ENCODE measurements at places on chromosomes 5 and 9. TPM values are rescaled to one million over a fixed set of nuclear protein-coding genes. Genes with fewer than 3 reads are reported as not detected.

DNA sequence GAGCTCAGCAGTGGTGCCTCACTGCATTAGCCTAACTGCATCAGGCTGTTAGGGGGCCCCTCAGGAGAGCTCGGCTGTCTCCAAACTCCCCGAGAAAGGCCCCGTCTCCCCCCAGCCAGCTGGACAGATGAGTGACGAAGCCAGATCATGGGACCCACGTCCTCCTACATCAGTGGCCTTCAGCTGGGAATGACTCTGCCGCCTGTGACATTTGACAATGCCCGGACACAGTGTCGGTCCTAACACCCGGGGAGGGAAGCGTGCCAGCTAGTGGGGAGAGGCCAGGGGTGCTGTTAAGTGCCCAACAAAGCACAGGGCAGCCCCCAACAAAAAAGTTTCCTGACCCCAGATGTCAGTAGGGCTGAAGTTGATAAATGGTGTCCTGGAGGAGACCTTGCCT, 375.2 kb upstream of the IRX2 start:
- no peak overlapping the region for H3K4me3 ChIP-seq
- H3K4me1 ChIP-seq, result no peaks in the 10 kb centered on the region
- no peak overlapping the region for H3K27ac ChIP-seq
- H3K27me3 ChIP-seq, result no peaks in the 10 kb centered on the region
- DNase-seq, result no peak

- no peak for DNase-seq
- H3K27ac ChIP-seq, result no peak overlapping the region
- H3K4me3 ChIP-seq, result no peak overlapping the region
- H3K4me1 ChIP-seq, result peaks cover 4% of the 10 kb centered on the region
Observed at GRCh38 chr5:80346055-80346454, 26.3 kb downstream of the SPZ1 start.

GRCh38 chr5:7897014-7897600, 28.2 kb downstream of the MTRR start:
- H3K4me1 ChIP-seq, result peaks cover 26% of the 10 kb centered on the region
- peaks cover 86% of the 10 kb centered on the region for H3K36me3 ChIP-seq
- no peak overlapping the region for H3K27ac ChIP-seq
- DNase-seq, result no peak
- no peaks in the 10 kb centered on the region for H3K27me3 ChIP-seq

- H3K4me1 ChIP-seq, result no peaks in the 10 kb centered on the region
- no peaks in the 10 kb centered on the region for H3K27me3 ChIP-seq
- H3K36me3 ChIP-seq, result no peaks in the 10 kb centered on the region
- no peak overlapping the region for H3K27ac ChIP-seq
Observed at GRCh38 chr5:153086486-153086885, 404.0 kb upstream of the GRIA1 start.

- H3K27ac ChIP-seq, result no peak overlapping the region
- H3K27me3 ChIP-seq, result peaks cover 3% of the 10 kb centered on the region
Observed at GRCh38 chr5:180098991-180099732, 27.6 kb upstream of the RNF130 start.

DNA sequence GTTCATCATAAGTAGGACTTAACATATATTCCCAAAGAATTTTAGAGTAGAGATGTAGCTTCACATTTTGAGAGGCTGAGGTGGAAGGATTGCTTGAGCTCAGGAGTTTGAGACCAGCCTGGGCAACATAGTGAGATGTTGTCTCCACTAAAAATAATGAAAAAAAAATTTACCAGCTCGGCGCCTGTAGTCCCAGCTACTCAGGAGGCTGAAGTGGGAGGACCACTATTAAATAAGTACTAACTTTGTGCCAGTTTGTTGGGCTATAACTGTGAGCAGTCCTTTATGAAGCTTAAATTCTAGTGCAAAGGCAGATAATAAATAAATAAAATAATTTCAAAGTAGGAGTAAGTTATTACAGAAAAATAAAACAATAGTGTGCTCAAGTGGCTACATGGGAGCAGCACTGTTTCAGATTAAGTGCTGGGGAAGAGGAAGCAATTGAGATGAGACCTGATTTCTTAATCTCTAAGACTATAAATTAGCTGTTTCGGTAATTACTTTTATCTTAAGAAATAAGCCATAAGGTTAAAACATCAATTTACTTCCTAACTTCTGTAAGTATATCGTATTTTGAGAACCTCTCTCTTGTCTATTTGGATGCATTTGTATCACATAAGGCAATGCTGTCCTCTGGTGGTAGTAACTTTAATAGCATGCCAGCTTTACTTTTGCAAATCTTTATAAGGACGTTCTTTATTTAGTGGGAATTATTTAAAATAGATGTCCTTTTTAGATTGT, 98.9 kb downstream of the CSNK1G3 start:
- peaks cover 15% of the 10 kb centered on the region for H3K4me1 ChIP-seq
- no peak for DNase-seq
- H3K4me3 ChIP-seq, result no peak overlapping the region
- H3K27me3 ChIP-seq, result no peaks in the 10 kb centered on the region
- H3K27ac ChIP-seq, result peak overlapping the region; percentile 49

GRCh38 chr5:113058706-113059226, 82.2 kb downstream of the DCP2 start:
- peaks cover 33% of the 10 kb centered on the region for H3K4me1 ChIP-seq
- H3K4me3 ChIP-seq, result no peak overlapping the region
- DNase-seq, result no peak
- H3K27me3 ChIP-seq, result peaks cover 2% of the 10 kb centered on the region
- no peak overlapping the region for H3K27ac ChIP-seq
- peaks cover 6% of the 10 kb centered on the region for H3K36me3 ChIP-seq

DNA sequence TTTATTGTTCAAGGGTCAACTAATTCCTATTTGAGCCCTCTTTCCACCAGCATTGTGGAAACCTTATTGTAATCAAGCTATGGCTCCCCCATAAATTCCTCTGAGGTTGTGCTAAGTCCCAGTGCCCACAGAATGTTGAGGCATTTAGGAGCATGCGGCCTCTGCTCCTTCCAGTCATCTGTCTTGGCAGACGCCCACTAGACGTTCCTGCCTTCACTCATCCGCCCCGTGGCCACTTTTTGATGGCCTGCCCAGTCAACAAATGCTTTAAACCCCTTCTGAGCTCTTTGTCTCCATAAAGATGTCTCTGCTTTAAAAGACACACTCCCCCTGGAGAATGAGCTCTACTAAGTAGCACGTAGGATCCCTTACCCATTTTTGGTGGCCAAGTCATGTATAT, 104.7 kb downstream of the GAS1 start:
- no peak overlapping the region for H3K4me3 ChIP-seq
- H3K36me3 ChIP-seq, result no peaks in the 10 kb centered on the region
- H3K27ac ChIP-seq, result no peak overlapping the region
- H3K27me3 ChIP-seq, result no peaks in the 10 kb centered on the region
- no peaks in the 10 kb centered on the region for H3K4me1 ChIP-seq

- peaks cover 17% of the 10 kb centered on the region for H3K4me1 ChIP-seq
- H3K36me3 ChIP-seq, result no peaks in the 10 kb centered on the region
- no peak overlapping the region for H3K27ac ChIP-seq
- no peak overlapping the region for H3K4me3 ChIP-seq
- DNase-seq, result no peak
- no peaks in the 10 kb centered on the region for H3K27me3 ChIP-seq
Observed at GRCh38 chr5:120386981-120387380, 77.1 kb upstream of the PRR16 start.

DNA sequence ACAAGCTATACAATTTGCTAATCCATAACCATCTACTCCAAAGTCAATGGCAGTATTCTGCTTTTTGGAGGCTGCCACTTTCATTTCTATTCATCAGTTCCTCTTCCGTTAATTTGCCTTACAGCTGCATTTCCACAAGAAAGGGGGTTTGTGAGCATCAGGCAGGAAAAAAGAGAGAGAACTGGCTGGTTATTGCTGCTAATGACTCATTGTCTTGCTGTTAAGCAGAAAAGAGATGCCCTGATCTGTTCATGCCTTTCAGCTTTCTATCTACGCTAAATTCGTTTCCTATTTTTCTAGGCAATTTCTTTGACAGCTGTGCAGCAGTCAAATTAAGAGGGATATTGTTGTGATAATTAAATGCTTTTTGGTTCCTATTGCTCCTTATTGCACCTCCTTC, 65.9 kb upstream of the GNAQ start:
- H3K4me3 ChIP-seq, result peak overlapping the region; percentile 41
- peaks cover 1% of the 10 kb centered on the region for H3K27me3 ChIP-seq
- H3K4me1 ChIP-seq, result peaks cover 19% of the 10 kb centered on the region
- no peak for DNase-seq
- H3K36me3 ChIP-seq, result no peaks in the 10 kb centered on the region

GRCh38 chr9:33159777-33160127, 7.4 kb downstream of the B4GALT1 start:
- H3K36me3 ChIP-seq, result peaks cover 23% of the 10 kb centered on the region
- peaks cover 84% of the 10 kb centered on the region for H3K4me1 ChIP-seq
- H3K4me3 ChIP-seq, result peak overlapping the region; percentile 76
- peak overlapping the region; percentile 97 for H3K27ac ChIP-seq

DNA sequence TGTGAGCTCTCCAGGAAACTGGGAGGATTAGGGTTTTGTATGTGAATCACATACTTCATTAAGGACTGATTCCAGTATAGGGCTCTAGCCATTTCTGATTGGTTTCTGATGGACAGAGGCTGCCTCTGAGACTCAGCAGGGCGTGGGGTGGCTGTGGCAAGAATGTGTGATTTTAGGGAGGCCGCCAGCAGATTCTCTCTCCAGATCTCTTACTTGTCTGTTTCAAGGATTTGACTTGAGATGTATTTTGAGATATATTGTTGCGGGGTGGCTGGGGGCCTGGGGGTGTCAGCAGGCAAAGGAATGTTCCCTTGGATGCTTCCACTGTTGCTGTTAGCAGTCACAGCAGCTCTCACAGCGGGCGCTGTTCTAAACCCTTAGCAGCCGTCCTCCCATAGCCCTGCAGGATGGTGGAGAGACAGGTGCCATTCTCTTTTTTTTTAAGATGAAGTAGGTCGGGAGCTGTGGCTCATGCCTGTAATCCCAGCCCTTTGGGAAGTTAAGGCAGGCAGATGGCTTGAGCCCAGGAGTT, 8.0 kb upstream of the HNRNPAB start:
- H3K27ac ChIP-seq, result no peak overlapping the region
- DNase-seq, result no peak

DNA sequence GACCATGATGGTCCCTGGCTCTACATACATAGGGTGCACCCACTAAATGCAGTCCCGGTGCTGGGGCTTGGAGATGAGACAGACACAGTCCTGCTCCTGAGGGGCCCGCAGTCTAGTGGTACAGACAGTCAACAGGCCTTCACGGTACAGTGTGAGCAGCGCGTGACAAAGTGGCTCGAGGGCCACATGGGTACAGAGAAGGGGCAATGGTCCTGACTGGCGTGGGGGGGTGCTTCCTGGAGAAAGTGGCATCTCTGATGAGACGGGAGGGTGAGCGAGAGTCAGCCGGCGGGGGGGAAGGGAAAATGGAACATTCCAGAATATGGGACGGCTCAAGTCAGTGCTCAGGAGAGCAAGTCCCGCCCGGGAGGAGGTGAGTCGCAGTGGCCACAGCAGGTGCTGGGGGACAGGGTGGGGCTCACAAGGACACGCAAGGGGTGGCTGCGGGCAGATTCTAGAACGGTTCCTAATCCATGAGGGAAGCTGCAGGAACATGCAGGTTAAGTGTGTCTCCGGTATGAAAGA, 38.0 kb downstream of the WHRN start:
- H3K4me1 ChIP-seq, result no peaks in the 10 kb centered on the region
- H3K36me3 ChIP-seq, result no peaks in the 10 kb centered on the region
- H3K27me3 ChIP-seq, result no peaks in the 10 kb centered on the region

DNA sequence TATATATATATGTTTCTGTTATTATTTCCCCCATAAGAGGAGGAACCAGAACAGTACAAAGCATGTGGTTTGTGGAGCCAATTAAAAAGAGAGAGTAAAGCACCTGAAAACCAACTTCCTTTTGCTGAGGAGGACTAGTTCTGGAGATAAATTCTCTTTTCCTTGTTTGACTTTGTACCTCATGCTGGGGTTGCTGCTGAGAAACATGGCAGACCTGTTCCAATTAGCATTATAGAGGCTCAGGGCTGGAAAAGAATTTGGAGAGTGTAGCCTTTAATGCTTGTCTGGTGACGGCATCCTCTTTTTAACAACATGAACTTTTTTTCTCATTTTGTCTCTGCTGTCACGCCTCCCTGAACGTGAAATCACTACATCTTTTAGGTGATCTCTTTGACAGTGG, 32.8 kb upstream of the NMUR2 start:
- H3K27me3 ChIP-seq, result no peaks in the 10 kb centered on the region
- no peaks in the 10 kb centered on the region for H3K4me1 ChIP-seq
- no peaks in the 10 kb centered on the region for H3K36me3 ChIP-seq
- no peak overlapping the region for H3K4me3 ChIP-seq

DNA sequence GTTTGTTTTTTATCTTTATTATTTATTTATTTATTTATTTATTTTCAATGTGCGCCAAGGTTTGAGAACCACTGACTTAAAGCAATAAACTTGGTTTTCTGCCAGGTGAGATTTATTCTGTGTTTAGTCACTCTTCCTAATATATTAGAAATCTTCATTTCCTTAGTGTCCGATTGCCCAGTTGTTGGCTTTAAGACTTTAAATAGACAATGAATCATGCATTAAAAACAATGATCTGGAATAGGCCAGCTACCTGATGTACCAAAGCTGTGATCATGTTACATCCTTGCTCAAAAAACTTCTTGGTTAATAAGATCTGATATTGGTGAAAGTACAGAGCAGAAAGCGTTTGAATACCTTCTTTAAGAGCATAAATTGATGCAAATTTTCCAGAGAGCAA, 52.1 kb upstream of the ERBIN start:
- H3K4me1 ChIP-seq, result no peaks in the 10 kb centered on the region
- no peak overlapping the region for H3K4me3 ChIP-seq
- no peaks in the 10 kb centered on the region for H3K27me3 ChIP-seq
- H3K27ac ChIP-seq, result no peak overlapping the region
- H3K36me3 ChIP-seq, result no peaks in the 10 kb centered on the region

DNA sequence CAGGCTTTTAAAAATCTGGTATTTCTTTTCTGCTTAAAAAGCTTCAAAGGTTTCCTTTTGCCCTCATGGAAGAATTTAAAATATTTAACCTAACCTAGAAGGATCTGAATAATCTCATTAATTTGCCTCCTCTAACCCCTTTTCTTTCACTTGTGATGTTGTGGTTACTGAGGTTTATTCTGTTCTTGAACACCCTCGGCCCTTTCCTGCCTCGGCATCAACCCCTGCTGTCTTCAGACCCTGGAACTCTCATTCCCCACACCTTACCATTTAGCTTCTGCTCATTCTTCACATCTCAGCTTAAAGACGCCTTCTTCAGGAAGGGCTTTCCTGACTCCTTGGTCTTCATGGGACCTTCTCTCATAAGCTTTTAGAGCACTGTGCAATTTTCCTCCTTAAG, 131.4 kb upstream of the MAN2A1 start:
- peaks cover 6% of the 10 kb centered on the region for H3K4me1 ChIP-seq
- DNase-seq, result no peak
- H3K27me3 ChIP-seq, result no peaks in the 10 kb centered on the region
- no peaks in the 10 kb centered on the region for H3K36me3 ChIP-seq

The AGXT2 gene
- not detected for total RNA-seq

The PDCD1LG2 gene
- 2.0 TPM for total RNA-seq

The CFAP157 gene
- 0.18 TPM for total RNA-seq

The TXNDC8 gene
- not detected for total RNA-seq

The CBY3 gene
- 0.51 TPM for total RNA-seq

The ADAMTS6 gene
- total RNA-seq, result 1.4 TPM

The PHF24 gene
- 0.11 TPM for total RNA-seq

The SPINK7 gene
- not detected for total RNA-seq

The SMIM33 gene
- total RNA-seq, result 0.23 TPM

The REEP2 gene
- 11.1 TPM for total RNA-seq

Measured in activated T-helper 2 cell treated with anti-CD3 and anti-CD28 coated beads, Interferon-gamma antibody, Interleukin-2, Interleukin-4, amounts not matched to agents 10 μg/mL and 5 μg/mL and 100 μg/mL, durations not matched to agents 14 hours and 24 hours and 36 hours (primary cell).